Stimulated activated CD4-positive, alpha-beta T cell treated with anti-CD3 and anti-CD28 coated beads, Interleukin-15, amount 100 ng/mL, for 1 hour (primary cell): ENCODE measurements at places on chromosomes 12 and 14.

GRCh38 chr12:22974865-22975264, 349.9 kb downstream of the ETNK1 start:
- no peak for DNase-seq

DNA sequence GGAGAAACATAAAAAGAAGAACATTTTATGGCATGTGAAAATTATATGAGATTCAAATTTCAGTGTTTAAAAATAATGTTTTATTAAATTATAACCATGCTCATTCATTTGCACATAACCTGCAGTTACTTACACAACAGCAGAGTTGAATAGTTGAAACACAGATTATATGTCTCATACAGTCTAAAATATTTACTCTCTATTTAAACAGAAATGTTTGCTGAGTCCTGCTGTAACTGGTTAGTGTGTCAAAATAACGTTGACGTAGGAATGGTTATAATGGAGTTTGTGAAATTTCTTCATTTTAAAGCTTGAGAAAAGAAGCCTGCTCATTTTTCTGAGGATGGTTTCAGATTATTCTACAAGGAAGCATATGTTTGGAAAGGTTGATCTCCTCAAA, 196.5 kb upstream of the GARIN2 start:
- no peak for DNase-seq

GRCh38 chr14:93186466-93186865, 1.3 kb downstream of the LYSET start:
- DNase-seq: no peak

DNA sequence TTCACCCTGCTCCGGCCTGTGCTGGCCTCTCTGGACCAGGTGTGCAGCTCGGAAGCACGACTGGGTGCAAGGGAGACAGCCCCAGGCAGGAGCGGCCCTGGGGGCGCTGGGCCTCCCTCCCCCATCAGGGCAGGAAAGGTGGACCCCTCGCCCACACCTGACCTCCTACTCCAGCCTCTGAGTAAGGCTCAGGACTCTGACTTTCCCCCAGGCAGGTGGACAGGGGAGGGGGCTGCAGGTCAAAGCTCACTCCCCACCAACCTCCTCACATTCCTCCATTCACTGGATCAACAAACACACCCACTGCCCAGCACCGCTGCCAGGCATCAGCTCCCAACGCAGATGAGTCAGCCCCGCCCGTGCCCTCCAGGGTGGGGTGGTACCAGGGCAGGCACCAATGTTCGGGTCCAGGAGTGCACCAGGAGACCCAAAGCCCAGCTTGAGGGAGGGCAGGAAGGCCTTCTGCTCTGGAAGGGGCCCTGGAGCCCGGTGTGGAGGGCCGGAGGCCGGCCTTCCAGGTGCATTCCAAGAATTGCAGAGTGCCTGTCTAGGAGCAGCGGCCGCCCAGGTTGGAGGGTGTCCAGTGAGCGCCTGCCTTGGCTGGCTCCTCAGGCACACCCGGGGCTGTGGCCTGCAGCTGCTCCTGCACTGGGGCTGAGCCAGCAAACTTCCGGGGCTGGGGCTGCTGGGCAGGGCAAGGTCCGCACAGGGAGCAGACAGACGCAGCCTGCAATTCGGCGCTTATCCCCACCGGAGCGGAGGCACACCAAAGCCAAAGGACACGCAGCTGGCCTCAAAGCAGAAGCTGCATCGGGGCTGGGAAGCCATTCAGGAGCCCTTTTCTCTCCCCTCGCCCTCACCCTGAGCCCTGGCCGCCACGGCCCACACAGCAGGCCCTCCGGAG, 1.6 kb upstream of the INF2 start:
- DNase-seq: no peak

DNA sequence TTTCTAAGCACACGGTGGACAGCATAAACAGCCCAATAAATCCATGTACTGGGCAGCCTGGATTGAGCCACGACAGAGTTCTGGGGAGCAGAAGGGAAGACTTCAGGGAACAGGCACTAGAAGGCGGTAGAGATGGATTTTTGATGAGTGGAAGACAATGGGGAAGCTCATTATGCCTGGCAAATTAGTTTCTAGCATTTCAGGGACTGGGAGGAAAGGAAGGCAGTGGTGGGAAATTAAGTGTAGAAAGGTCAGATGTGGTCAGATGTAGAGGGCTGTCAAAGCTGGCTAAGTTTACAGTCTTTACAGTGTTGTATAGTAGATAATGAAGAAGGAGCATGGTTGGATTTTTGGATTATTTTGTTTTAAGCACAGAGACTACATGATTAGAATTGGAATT, 9.2 kb downstream of the EGLN3 start:
- no peak for DNase-seq

- no peak for DNase-seq
Observed at GRCh38 chr14:79161571-79161970, 991.4 kb downstream of the NRXN3 start.

DNA sequence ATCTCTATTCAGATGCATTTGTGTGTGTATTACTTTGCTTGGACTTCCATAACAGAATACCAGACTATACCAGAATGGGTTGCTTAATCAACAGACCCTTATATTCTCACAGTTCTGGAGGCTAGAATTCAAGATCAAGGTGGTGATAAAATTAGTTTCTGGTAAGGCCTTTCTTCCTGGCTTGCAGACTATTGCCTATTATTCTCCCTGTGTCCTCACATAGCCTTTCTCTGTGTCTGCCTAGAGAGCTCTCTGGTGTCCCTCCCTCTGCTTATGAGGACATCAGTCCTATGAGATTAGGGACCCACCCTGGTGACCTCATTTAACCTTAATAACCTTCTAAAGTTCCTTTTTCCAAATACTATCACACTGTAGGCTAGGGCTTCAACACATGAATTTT, 106.0 kb downstream of the FAR2 start:
- no peak for DNase-seq

DNA sequence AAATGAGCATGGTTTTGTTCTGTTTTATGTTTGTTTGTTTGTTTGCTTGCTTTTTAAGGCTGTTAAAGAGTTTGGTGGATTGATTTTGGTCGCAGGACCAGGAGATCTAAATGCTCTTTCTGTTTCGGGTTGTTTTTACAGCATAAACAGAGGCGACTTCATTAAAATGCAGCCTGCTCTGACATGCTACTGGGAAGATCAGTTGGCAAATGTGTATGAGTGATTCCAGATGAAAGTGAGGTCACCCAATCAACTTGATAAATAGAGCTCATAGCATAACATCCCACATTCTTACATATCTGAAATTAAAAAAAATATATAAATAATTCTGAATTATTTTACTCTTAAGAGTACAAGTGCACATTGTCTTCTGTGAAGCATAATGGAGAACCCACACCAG, 947.7 kb downstream of the GALC start:
- DNase-seq: no peak

GRCh38 chr12:10241727-10242126, 29.1 kb downstream of the GABARAPL1 start:
- DNase-seq: no peak
